NCI-H774 (cell line): ENCODE measurements at places on chromosomes 4 and X.

DNA sequence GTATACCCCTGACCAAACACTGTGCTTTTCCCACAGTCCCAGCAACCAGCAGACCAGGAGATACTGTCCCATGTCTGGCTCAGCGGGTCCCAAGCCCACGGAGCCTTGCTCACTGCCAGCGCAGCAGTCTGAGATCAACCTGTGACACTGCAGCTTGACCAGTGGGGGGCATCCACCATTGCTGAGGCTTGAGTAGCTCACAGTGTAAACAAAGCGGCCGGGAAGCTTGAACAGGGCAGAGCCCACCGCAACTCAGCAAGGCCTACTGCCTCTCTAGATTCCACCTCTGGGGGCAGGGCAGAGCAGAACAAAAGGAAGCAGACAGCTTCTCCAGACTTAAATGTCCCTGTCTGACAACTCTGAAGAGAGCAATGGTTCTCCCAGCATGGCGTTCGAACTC lies 58.1 kb downstream of the SLC10A6 start:
- no peak for DNase-seq

DNA sequence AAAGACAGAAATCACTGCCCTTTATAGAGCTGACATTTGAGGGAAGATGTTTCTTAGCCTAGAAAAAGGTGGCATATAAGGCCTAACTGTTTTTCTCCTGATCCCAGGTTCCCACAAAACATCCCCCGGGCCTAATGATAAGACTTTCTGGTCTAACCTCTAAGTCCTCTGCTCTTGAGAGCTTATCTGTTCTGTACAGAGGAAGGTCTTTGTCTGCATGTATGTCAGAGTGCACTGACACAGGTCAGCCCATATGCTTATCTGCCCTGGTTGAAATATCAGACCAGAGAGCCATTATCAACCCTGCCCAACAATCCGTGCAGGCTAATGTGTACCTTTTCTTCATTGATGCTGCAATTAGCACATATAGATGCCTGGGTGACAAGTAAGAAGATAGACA lies 76.2 kb downstream of the ARHGEF9 start:
- DNase-seq, result no peak

DNA sequence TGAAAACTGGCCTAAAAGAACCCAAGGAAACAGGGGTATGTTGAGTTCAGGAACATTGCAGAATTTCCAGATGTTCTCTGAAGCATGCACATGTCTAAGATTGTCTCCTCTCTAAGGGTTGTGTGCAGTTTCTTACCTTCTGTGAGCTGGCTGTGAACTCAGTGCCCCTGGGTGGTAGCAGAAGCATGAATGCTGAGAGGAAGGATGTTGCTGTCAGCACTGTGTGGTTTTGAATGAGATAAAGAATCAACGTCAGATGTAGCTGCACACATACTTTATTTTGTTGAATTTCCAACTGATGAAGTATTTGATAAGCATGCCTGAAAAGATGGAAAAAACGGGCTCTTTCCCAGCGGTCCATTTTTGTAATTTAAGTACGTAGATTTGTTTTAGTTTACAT lies 23.8 kb upstream of the CD38 start:
- no peak for DNase-seq

DNA sequence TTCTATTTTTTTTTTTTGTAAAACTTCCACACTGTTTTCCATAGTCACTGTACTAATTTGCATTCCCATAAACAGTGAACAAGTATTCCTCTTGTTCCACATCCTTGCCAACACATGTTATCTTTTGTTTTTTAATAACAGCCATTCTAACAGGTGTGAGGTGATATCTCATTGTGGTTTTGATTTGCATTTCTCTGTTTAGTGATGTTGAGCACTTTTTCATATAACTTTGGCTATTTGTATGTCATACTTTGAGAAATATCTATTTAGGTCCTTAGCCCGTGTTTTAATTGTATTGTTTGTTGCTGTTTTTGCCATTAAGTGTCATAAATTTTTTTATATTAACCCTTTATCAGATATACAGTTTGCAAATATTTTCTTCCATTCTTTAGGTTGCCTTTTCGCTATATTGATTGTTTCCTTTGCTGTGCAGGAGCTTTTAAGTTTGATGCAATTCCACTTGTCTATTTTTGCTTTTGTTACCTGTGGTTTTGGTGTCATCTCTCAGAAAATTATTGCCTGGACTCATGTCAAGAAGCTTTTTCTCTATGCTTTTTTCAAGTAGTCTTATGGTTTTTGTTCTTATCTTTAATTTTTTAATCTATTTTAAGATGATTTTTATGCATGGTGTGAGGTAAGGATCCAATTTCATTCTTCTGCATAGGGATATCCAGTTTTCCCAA lies 27.9 kb upstream of the NDNF start:
- no peak for DNase-seq

DNA sequence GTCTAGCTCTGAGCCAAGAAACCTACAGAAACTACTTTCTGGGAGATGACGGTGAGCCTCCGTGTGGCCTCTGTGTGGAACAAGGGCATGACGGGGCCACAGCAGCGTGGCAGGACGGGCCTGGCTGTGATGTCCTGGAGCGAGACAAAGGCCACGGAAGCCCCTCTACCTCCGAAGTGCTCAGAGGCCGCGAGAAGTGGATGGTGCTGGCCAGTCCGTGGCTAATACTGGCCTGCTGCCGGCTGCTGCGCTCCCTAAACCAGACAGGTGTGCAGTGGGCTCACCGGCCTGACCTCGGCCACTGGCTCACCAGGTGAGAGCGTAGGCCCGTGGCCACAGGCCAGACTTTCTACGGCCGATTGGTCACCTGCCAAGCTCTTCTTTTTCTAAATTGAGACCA lies 24.6 kb downstream of the PIGG start:
- no peak for DNase-seq

- DNase-seq, result no peak
Observed at GRCh38 chr4:125097729-125098128, 217.0 kb upstream of the FAT4 start.

GRCh38 chrX:32137525-32137924 lies 1065.7 kb upstream of the FTHL17 start:
- DNase-seq, result no peak

GRCh38 chr4:114077610-114078009 lies 98.2 kb upstream of the ARSJ start:
- no peak for DNase-seq

- peak; percentile 80 for DNase-seq
Observed at GRCh38 chrX:110066488-110067225, 63.7 kb downstream of the TMEM164 start.

GRCh38 chrX:96372313-96373046 lies 312.2 kb upstream of the DIAPH2 start:
- peak; percentile 0 for DNase-seq

DNA sequence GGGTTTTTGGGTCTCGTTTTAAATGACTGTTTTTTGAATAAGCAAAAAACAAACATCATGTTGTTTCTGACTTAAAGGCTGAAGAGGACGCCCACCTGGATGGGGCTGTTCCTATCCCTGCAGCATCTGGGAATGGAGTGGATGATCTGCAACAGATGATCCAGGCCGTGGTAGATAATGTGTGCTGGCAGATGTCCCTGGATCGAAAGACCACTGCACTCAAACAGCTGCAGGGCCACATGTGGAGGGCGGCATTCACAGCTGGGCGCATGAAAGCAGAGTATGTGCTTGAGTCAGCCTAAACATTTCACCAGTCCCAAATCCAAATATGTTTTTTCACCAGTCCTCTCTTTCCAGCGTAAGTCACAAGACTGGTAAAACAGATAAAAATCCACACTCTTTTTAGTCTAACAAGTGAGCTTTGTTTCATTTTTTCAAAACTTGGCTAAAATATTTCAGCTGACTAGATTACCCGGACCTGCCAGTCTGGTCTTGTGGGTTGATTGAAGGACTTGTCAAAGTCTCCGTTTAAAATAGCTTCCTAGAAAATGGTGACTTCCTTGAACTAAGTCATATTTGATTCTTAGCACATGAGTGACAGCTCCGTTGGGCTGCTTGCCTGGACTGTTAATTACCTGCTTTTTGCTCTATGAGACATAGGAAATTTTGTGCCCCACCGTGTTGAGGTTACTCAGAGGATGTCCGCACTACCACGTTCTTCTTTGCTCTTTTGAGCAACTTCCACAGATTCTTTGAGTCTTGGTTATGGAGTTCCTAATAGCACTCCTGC lies 20.8 kb downstream of the ENOPH1 start:
- DNase-seq, result no peak

- no peak for DNase-seq
Observed at GRCh38 chrX:133947022-133947421, 38.4 kb downstream of the GPC3 start.

- no peak for DNase-seq
Observed at GRCh38 chr4:127889903-127890302, 9.2 kb downstream of the PLK4 start.

DNA sequence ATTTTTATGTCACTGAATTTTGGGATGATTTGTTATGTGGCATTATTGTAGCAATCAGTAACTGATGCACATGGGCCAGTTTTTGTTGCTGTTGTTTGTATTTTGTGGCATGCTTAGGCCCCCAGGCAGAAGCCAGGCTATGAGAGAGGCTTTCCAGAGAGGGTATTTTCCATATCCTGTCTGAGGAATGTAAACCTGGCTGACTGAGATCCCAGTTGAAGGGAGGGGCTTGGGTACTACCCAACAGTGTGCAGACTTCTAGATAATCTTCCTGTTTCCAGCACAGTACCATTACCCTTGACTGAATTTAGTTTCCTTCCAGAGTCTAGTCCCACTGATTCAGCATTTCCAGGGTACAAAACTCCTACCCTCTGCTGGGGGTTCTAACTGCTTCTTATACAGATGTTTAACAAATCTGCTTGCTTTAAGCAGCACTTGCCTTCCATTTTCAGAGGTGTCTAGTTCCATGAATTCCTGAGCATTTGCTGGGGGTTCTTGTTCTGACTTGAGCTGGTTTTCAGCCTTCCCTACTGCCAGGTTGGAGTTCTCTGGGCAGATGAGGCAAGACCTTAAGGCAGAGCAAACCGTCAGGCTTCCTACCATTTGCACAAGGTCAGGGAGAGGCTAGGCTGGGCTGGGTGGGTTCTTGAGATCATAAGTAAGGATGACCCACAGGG lies 104.7 kb upstream of the EGFL6 start:
- no peak for DNase-seq

- no peak for DNase-seq
Observed at GRCh38 chrX:64975491-64975890, 759 bp downstream of the ZC4H2 start.

DNA sequence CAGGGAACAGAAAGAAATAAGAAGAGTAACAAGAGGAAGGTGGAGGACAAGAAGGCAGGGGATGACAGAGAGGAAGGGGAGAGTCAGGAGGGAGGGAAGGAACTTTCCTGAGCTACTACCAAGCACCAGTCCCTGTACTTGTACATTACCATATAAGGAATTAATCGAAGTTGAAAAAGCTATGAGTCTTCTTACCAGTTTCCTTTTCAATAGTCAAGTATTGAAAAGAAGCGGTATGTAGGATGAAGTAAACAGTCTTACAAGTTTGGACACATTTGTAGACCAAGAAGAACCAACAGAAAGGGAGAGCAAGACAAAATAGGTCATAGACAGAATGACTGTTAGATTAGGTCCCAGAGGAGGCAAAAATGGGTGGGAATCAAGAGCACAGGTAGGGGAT lies 629.7 kb upstream of the DIPK2B start:
- DNase-seq, result no peak

GRCh38 chr4:13454786-13455185 lies 29.4 kb downstream of the RAB28 start:
- no peak for DNase-seq

GRCh38 chr4:155543126-155543765 lies 123.4 kb upstream of the GUCY1A1 start:
- no peak for DNase-seq

GRCh38 chrX:7054219-7055216 lies 93.0 kb upstream of the STS start:
- no peak for DNase-seq

- DNase-seq, result no peak
Observed at GRCh38 chr4:1839282-1839681, 16.7 kb downstream of the LETM1 start.

DNA sequence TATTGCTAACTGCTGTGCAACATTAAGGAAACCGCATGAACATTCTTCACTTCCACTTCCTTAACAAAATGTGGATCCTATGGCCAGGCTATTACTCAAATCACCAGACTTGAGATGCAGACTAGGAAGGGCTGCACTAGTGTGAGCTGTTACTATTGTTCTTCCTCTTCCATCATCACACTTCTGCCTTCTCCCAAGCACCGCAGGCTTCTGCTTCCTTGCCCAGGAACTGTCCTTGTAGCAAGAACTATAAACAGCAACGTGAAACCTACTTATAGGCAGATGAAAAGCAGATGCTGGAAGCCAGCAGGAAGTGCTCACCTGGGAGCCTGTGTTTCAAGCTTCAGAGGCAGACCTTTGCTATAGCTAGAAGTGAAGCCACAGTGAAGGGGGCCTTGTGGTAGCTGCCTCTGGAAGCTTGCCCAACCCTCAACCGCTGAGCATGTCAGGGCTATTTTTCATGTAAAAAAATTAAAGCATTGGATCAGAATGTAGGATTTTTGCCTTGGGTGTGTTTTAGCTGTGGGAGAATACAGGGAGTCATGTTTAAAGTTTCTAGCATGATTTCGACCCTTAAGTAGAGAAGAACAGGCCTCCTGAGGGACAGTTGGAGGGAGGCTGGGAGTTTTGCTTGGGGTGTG lies 43.9 kb downstream of the CLNK start:
- no peak for DNase-seq

DNA sequence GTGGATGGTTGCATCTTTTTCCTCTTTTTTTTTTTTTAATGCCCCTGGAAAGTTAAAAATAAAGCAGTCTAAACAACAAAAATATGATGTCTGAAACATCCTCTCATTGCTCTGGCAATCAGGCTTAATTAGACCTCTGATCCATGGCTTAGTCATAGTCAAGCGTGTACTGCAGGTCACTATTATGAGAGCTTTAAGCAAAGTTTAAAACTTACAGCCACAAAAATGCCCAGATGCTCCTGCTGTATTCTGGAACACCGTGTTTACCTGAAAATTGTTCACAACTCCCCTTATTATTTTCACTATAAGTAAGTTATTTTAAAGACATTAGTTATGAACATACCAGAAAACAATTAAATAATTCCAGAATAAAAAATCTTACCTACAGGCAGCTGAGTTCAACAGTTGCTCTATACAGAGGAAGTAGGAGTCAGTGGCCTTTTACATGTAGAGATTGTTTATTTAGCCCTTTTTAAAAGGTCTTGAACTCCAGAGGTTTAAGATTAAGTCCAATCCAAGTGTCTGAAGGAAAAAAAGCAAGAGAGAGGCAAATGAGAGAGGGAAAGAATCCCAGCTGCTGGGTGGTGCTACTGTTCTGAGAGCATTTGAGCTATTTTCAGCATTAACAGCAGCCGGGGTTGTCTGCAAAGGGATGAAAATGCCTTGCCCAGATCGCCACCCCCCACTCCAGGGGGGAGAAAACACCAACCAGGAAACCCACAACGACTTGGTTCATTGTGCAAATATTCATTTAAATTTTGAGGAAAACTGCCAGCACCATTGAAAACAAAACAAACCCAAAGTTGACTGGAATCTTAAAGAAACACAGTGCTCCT lies 36.9 kb downstream of the SORBS2 start:
- DNase-seq, result no peak

GRCh38 chr4:52358883-52359321 lies 300.2 kb downstream of the USP46 start:
- DNase-seq, result no peak
